Glomerular endothelial cell (primary cell): ENCODE measurements at places on chromosomes 3 and 15. TPM values are rescaled to one million over a fixed set of nuclear protein-coding genes. Genes with fewer than 3 reads are reported as not detected.

- no peak for DNase-seq
Measured at GRCh38 chr15:71802770-71803169, 7.6 kb upstream of the NR2E3 start.

DNA sequence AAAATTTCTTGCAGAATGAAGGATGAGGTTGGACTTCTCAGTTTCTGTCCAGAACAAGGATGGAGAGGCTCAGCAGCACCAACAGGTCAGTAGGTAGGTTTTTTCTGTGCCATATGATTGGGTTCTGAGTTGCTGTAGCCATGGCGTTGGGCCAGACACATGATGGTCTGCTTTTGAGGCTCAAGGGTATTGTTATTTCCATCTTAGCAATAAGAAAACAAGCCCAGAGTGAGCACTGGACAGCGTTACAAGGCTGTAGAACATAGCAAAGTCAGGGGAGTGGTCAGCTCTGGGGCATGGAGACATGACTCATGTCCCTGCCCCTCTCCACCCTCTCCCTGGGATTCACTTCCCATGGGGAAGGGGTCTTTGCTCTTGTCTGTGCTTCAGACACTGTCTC lies 137.6 kb upstream of the TOPAZ1 start:
- DNase-seq, result no peak

- no peak for DNase-seq
Measured at GRCh38 chr15:58962662-58963565, 24.5 kb upstream of the RNF111 start.

GRCh38 chr3:159604151-159604581 lies 384.5 kb upstream of the IL12A start:
- DNase-seq, result no peak

- no peak for DNase-seq
Measured at GRCh38 chr3:21310161-21310560, 440.8 kb downstream of the ZNF385D start.

GRCh38 chr3:163508206-163508605 lies 1570.1 kb downstream of the SI start:
- DNase-seq, result no peak

DNA sequence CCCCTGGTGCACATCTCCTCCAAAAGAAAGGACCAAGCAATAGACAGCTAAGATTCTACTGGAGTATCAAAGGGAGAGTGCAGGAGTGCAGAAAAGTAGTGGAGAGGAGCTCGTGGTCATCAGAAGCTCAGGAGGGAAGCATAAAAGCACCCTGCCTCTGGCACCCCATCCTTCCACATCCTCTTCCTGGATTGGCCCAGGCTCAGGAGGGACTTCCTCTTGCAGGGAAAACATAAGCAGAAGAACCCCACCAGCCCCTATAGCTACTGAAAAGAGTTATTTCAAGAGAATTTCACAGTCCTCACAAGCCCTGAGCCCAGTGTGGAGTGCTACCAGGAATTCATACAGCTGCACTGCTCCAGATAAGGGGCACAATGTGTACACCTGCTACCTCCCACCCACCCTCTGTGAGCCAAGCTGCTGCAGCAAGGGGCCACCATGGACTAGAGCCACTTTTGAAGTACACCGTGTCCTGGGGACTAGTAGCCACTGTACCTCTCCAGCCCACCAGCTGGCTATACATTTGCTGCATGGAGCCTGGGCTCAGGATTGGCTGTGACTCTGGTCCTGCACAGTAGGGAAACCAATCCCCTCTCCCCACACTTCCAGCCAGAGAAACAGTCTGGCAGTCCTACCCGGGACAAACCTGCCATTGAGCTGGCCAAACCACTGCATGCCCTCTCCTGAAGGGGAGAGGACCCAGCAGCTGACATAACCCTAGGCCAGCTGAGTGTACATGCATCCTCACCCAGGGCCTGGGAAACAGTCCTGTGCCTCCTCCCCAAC lies 43.0 kb downstream of the CD200R1 start:
- no peak for DNase-seq

DNA sequence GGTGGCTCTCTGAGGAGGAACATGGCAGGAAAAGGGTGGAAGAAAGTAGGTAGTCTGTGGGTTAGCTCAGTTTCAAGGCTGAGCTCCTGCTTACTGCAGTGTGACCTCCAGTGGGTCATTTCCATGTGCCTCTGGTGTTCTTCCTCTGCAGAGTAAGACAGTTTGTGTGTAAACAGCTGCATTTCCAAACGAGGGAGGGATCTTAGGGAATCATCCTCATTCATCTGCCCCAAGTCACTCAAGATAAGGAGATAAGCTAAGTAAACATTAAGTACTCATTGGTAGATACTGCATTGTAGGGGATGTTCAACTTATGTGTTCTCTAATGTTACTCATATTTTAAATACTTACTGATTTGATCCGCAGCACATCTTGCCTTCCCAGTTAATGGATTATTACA lies 83.6 kb downstream of the CLSTN2 start:
- no peak for DNase-seq

GRCh38 chr15:63318344-63318743 lies 40.9 kb downstream of the APH1B start:
- DNase-seq, result no peak

- no peak for DNase-seq
Measured at GRCh38 chr15:26628879-26629529, 143.9 kb downstream of the GABRB3 start.

DNA sequence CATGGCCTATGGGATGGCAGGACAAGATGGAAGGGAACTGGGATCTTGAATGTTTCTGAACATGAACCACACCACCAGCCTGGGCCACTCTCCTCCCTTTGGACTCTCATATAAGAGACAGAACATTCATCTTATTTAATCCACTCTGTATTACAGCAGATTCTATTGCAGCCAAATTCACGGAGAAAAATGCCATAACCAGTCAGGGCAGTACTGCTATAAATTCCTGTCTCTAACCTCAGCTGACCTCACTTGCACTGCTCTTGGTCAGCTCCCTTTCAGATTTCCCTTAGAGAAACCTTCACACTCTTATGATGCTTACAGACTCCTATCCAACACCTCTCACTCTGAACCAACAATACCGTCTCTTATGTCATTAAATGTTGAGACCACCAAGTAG lies 101.4 kb downstream of the RYK start:
- no peak for DNase-seq

GRCh38 chr3:42667523-42668412 lies 14.3 kb downstream of the ZBTB47 start:
- DNase-seq, result no peak

DNA sequence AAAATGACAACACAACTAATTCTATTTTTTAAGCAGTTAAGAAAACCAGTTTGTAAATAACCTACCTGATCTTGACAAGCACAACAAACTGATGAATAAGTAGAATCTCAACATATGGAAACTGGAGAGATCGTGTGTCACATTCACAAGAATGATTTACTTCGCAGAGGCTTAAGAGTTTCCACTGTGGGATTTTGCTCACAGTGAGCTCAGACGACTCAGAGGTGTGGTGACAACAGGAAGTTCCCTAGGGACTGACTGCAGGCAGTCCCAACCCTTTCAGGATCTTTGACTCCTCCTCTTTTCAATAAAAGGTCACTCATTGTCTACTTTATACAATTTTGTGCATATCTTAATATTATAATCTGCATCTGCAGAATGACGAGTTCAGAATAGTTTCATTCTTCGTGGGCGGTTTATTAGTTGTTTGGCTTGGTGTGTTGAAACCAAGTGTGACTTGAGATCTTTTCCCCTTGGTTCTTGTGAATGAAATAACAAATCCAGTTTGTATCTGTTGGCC lies at the start of gene LIPH:
TSS of gene LIPH (minus strand) at position 231 of the 520 bp plus-strand sequence. CDS start at position 114, 117 bp downstream.
- no peak for DNase-seq

GRCh38 chr3:172653004-172653572 lies 57.8 kb downstream of the NCEH1 start:
- DNase-seq, result no peak

GRCh38 chr3:146590521-146590920 lies 14.6 kb downstream of the PLSCR5 start:
- DNase-seq, result no peak

DNA sequence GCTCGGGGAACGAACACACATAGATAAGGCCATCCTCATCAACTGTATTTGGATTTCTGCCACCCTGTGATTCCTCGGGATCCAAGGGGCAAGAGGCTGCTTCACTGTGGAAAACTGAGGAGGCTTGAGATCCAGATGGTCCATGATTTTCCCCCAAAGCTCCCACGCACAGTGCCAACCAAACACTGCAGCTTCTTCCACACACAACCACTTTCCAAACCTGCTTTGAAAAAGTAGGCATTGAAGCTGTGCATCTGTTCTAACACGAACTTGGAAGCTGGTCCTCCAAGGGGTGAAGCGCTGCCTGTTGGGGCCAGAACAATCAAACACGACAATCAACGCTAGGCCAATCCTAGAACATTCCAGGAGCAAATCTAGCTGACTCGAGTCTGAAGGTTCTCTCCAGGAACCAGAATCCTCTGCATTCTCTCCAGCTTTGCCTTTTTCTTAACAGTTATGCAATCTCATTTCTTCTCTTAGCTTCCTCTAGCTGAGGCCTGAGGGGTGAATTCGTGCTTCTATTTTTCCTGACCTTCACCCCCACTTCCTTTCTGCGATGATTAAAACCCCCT lies 104.4 kb downstream of the LRRK1 start:
- DNase-seq, result no peak

- DNase-seq, result no peak
Measured at GRCh38 chr15:65945616-65946015, 76.3 kb downstream of the RAB11A start.

DNA sequence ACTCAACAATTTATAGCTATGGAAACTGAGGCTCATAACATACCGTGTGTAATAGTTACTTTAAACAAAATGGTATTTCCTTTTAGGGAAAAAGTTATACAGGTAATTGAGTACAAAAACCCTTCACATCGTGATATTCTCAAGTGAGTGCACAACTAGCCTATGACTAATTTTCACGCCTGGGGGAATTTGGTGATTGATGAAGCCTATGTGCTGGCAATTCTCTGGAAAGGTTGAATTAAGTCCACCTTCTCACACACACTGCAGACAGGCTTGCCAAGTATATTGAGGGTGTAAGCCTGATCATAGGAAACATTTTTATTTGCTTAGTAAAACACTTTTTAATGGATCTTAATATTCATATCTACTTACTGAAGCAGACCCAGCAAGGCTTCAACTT lies 41.3 kb upstream of the ROBO2 start:
- no peak for DNase-seq

- no peak for DNase-seq
Measured at GRCh38 chr3:139540651-139541531, 1.3 kb upstream of the RBP1 start.

DNA sequence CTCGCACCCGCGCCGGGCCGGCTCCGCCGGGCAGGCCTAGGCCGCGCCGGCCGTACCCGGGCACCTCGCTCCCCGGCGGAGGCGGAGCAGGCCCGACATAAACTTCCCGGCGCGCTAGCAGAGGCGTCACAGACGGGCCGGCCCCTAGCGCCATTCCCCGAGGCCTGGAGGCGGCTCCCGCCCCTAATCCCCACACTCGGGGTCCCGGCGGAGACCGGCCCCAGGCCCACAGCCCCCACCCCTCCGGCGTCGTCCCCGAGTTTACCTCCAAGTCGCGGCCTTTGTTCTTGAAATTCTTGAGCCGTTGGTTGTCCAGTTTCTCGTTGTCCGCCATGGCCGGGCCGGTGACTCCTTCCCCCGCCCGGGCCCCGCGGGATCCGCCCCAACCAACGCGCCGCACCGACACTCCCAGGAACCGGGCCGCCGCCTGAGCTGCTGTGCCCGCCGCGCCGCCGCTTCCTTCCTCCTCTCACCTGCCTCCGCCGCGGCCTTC lies 376 bp downstream of the KPNA4 start:
- DNase-seq, result no peak

GRCh38 chr3:127899766-127900165 lies 15.3 kb upstream of the KBTBD12 start:
- DNase-seq, result no peak

DNA sequence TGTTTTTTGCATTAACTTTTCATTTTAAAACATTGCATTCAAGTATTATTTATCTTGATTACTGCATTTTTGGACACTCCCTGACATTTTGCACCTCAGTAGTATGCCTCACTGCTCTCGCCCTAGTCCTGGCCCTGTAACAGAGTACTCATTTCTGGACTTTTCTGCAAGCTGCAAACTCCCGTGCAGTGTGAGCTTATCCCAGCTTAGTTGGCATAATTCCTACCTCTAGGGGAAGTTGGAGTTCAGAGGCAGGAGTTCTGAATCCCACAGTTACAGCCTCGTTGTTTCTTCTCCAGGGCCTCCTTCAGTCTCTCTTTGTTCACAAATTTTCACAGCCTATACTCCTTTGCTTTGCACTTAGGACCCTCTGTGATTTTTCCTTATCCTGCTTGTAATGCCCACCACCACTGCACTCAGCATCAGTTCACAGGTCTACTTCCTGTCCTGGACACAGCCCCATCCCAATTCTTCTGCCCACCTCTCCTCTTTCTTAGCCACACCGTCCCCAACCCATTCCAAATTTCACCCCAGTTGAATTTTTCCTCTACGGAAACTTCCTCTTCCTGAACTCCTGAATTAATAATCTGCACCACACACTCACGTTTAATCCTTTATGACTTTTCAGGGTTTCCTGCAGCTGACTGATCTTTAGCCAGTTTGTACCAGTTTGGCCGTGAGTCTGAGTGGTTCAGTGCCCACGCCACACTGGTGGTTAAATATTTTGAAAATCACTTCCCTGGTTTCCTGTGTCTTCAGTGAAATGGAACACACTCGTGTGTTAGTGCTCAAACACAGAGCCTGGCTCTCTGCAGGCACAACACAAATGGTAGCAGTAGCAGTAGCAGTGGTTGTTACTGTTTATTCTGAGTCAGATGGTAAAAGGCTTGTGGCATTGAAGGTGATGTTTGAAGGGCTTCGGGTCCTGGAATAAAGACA lies 6.3 kb upstream of the CTSH start:
- DNase-seq, result no peak

GRCh38 chr3:161156936-161157335 lies 51.8 kb upstream of the B3GALNT1 start:
- DNase-seq, result no peak

DNA sequence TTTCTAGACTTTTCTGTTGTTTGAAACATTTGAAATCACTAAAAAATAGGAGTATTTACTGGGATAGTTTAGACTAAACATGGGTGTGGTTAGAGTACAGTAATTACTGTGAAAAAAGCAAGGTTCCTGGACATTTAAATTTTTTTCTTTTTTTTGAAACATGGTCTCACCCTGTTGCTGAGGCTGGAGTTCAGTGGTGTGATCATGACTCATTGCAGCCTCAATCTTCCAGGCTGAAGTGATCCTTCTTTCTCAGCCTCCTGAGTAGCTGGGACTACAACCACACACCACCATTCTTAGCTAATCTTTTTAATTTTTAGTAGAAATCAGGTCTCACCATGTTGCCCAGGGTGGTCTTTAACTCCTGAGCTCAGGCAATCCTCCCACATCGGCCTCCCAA lies 20.4 kb upstream of the CELF6 start:
- DNase-seq, result no peak

The CFAP44 gene
- 3.2 and 5.2 TPM in 2 replicates for total RNA-seq

The CNTN4 gene
- total RNA-seq, result 0.12 and 0.19 TPM in 2 replicates

The PCYT1A gene
- 98.9 and 103 TPM in 2 replicates for total RNA-seq

The C3orf80 gene
- total RNA-seq, result not detected in 2 replicates

The THBS1 gene
- total RNA-seq, result 2,289 and 4,309 TPM in 2 replicates

The GLDN gene
- not detected in 2 replicates for total RNA-seq

The LRTM1 gene
- not detected in 2 replicates for total RNA-seq

The LYZL4 gene
- total RNA-seq, result not detected in 2 replicates
